ENCODE measurements at places on chromosomes 2 and 18. TPM values are rescaled to one million over a fixed set of nuclear protein-coding genes. Genes with fewer than 3 reads are reported as not detected.

GRCh38 chr2:240052524-240052923 lies 797 bp downstream of the OR6B3 start:
- DNase-seq = no peak

The TMEFF2 gene
- polyA plus RNA-seq = 1.8 TPM

DNA sequence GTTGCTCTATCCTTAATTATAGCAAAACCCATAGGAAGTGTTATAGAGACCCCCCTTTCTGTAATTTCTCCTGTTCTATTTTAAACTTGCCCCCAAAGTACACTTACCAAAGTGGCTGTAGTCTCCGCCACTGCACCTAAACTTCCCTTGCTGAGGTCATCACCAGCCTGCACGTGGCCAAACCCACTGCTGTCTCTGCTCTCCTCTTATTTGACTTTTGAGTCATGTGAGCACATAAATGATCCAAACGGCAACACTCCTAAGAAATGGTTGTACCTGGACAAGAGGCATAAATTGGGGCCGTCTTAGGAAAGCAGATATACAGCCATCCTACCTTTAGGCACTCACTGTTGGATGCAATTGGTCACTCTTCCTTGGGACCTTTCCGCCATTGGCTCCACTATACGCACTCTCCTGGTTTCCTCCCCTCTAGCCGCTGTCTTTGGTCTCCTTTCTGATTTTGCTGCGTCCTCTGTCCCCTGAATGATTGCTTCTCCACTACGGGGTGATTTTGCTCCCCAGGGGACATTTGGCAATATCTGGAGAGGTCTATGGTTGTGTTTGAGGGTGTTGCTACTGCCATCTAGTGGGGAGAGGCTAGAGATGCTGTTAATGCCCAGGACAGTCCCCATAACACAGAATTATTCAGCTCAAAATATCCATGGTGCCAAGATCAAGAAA lies 19.2 kb upstream of the IL36G start:
- DNase-seq = peak; percentile 66

DNA sequence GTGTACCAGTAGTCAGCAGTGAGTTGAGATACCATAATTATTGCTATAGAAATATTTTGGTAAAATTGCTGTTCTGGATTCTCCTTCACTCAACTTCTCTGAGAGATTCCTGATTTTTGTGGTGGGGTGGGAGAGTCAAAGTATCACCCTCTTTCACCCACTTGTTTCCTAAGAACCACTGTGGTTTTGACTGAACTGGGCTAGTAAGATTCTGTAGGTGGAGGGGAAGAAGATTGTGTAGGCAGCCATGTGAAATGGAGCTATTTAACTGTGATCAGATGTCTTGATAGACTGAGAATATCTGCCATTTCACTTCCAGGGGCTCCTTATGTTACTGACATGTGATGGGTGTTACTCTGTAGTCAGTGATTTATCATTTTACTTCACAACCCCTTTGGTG lies 45.3 kb downstream of the BIRC6 start:
- no peak for DNase-seq

All from hepatocyte (in vitro differentiated cells).